ENCODE measurements at places on chromosomes 6 and 20.

DNA sequence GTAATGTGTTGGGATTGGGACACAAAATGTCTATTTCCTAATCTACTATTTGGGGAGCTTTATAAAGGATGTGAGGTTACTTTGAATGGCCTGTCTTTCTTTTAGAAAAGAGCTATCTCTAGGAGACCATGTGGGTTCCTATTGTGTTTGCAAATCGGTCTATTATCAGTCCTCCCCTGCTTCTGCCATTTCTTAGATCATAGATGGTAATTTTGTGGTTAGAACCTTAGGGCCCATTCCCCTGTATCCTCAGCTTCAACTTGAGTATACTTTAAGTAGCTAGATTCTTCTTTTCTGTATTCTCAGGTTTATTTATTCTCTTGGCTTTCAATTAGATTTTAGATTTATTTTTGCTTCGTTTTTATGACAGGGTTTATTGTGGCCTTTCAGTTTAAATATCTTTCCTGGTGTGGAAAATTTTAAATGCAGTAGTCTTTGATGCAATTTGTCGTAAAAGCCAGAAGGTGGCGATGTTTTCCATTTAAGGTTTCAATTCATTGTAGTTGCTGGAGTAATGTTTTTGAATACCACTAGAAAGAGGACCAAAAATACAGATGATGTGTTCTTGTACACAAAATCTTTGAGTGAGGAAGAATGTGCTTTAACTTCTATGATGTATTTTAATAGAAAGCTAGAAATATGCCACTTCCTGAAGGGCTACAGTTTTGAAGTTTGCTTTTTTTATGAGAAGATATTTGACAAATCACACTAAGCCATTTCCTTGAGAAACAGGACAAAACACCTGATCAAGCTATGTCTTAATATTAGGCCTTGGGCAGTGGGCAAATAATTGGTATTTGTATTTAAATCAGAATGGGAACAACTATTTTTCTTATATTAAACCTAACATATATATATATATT lies 20.3 kb downstream of the TBPL1 start:
- peak; percentile 63 for DNase-seq

DNA sequence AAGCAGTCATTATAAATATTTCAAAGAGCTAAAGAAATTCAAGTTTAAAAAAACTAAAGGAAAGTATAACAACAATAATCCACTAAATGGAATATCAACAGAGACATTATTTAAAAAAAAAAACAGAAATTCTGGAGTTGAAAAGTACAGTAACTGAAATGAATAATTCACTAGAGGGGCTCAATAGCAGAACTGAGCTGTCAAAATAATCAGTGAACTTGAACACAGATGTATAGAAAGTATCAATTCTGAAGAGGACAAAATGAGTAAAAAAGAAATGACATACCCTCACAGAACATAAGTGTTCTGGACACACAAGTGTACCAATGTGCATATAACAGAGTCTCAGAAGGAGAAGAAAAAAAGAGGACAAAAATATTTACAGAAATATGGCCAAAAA lies 191.6 kb upstream of the RUNX2 start:
- DNase-seq: no peak

DNA sequence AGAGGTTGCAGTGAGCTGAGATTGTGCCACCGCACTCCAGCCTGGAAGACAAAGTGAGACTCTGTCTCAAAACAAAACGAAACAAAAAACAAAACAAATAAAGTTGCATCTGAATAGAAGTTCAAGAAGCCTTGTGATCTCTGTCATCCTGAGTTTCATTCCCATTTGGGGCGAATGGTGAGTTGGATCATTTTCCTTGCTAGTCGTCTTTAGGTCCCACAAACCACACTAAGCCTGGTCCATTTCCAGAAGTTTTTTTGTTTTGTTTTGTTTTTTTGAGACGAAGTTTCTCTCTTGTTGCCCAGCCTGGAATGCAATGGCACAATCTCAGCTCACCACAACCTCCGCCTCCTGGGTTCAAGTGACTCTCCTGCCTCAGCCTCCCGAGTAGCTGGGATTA lies 33.8 kb downstream of the ZNF217 start:
- no peak for DNase-seq

DNA sequence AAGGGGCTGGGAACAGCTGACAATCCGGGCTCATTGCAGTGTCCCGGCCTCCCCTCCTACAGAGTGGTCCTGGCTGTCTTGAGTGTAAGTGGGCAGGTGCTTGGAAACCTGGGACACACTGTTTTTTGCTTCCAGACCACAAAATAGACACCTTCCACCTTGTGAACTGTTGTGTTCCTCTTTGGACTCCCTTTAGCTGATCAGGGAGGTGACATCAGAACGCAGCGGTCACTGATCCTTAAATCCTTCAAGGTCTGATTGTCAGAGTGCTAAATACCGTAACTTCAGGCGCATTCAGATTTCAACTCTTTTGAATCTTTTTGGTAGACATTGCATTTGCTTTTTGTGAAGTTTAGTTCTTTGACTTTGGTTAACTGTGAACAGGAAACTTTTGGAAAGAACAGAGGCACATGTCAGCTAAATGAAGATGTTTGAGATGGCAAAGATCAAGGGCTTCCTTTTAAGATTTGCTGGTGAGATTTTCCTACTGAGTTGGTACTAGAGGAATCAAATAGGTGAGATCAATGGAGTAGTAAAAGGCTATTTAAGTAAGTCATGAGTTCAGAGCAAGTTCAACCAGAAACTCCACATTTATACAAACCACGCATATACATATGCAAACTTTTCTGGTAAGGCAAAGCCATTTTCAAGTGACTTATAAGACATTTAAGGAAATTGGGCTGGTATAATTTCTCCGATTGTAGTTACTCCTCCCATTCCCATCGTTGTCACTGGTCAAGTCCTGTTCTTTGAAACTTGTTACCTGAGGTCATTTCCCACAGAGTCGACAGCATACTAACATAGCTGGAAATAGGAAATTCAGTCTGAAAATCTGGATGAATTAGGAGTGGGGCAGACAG lies 6.3 kb downstream of the PPP1R3G start:
- peak; percentile 62 for DNase-seq

GRCh38 chr20:13125486-13125885 lies 95.6 kb upstream of the ISM1 start:
- no peak for DNase-seq

DNA sequence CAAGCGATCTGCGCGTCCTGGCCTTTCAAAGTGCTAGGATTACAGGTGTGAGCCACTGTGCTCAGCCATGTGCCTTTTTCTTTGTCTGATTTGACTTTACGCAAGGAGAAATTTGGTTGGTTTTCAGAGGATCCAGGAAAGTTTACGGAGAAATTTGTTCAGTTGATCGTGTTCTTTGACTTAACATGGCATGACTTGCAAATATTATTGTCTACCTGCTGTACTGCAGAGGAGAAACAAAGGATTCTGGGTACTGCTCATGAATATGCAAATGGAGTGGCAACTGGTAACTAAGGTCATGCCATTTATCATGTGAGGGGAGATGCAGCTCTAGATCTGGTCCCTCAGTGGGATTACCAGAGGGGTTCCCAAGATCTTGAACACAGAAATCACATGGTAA lies 68.8 kb upstream of the CHD6 start:
- no peak for DNase-seq

DNA sequence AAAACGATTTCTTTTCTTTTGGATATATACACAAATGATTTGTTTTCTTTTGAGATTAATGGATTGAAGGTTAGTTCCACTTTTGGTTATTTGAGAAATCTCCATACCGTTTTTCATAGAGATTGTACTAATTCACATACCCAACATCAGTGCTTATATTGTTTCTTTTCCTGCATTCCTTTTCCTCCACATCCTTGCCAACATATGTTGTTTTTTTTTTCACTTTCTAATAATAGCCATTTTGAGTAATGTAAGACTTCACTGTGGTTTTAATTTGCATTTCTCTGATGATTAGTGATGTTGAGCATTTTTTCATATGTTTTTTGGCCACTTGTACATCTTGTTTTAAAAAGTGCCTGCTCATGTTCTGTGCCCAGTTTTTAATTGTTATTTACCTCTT lies 846.4 kb upstream of the EYS start:
- DNase-seq: no peak

DNA sequence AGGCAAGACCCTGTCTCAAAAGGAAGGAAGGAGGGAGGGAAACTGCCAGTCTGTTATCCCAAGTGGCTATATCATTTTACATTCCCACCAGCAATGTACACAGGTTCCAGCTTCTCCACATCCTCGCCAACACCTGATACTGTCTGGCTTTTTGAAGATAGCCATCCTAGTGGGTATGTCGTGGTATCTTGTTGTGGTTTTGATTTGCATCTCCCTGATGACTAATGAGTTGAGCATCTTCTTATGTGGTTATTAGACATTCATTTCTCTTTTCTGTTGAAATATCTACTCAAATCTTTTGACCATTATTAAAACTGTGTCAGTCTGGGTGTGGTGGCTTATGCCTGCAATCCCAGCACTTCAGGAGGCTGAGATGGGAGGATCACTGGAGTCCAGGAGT lies 47.9 kb upstream of the ARID1B start:
- no peak for DNase-seq

DNA sequence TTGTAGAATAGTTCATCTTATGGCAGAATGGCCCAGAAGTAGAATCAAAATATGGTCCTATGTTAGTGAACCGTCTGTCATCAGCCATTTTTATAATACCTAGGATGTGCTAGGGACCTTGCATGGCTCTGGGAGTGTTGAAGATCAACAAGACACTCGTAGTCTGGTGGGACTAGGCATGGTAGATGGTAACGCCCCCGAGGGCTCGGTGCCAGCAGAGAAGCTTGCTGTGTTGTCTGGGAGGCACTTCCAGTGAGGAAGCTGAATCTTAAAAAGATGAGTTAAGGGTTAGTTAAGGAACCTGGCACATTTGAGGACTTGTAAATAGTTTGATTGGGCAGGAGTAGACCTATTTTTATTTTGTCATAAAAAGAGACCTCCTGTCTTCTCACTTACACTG lies 82.4 kb downstream of the MAP3K4 start:
- no peak for DNase-seq

DNA sequence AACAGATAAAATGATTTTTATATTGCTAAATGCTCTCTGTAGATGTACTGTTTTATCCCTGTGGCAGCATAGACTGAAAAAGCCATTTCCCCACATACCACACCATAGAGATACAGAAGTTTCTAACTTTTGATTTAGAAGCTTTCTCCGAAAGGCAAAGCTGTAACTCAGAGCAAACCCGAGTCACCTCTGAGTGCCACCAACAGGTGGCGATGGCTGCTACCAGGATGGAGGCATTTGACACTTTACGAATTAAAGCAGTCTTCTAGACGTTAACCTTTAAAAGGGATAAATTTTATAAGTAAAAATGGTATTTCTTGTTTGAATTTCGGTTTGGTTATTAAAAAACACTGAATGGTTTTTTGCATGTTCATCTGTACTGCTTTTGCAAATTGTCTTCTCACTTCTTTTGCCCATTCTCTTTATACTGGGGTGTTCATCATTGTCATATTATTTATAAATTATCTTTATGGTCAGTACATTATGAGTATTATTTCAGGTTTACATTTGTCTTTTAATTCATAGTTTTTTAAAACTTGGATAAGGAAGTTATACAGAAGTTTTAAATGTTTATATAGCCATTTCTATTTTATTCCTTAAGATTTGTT lies 201.0 kb upstream of the CEP162 start:
- peak; percentile 35 for DNase-seq

DNA sequence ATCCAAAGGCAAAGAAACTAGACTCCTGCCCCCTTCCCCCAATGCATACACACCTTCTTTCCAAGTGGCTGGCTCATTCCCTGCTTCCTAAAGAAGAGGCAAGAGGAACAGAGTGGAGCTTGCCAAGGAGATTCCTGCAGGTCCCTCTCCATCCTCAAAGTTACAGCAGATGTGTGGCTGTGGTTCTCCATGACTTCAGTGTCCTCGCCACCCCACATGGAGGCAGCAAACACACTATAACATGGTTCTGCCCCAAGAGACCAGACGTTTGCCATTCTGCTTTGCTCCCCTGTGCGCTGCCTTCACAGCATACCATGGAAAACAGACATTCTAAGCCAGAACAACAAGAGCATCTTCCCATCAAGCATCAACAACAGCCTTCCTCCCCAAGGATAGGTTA lies 84.4 kb downstream of the BACH2 start:
- DNase-seq: no peak

GRCh38 chr20:18056174-18057100 lies 1.3 kb downstream of the OVOL2 start:
- no peak for DNase-seq

- DNase-seq: no peak
Measured at GRCh38 chr6:11740875-11741274, 37.7 kb downstream of the ADTRP start.

- no peak for DNase-seq
Measured at GRCh38 chr6:132400883-132401617, at the start of gene MOXD1. Gene MOXD1, minus strand, starts transcription at chr6:132401475. Its CDS starts 49 bp downstream, at chr6:132401426.

- DNase-seq: no peak
Measured at GRCh38 chr20:33650111-33650752, 11.9 kb upstream of the C20orf144 start.

- no peak for DNase-seq
Measured at GRCh38 chr6:111997853-111998208, 56.1 kb upstream of the CCN6 start.

DNA sequence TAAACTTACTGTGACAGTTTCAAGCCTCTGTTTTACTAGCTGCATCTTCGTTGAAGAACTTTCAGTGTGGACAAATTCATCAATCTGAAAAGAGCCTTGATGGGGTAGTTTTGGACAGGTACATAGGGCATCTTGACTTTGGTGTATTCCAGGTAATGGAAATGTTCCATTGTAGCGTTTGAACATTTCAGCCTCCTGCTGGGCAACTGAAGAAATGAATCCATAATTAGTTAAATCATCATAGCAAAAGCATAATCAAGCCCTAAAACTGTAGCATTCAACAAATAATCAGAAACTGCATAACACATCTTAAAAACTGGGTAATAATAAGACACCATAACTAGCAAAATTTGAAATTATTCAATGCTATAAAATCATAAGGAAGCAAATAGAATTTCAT lies 86.2 kb downstream of the AHI1 start:
- peak; percentile 36 for DNase-seq

GRCh38 chr6:48973491-48973890 lies 489.6 kb downstream of the MMUT start:
- DNase-seq: no peak

- no peak for DNase-seq
Measured at GRCh38 chr20:57656252-57656820, 36.1 kb upstream of the ZBP1 start.

DNA sequence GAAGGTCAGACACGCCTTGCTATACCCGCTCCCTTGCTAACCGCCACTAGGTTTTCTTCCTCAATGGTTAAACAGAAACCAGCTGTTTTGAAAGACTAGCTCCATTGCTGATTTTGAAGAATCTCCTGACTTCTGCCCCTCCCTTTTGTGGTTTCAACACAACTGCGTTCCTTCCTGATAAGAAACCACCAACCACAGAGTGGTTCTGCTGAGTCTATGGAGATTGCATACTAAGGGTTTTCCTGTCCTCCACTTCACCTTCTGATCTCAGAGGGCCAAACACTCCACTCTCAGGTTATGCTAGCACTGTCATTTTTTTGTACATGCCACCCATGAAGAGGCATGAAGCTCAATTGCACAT lies 207.9 kb downstream of the MYLK4 start:
- peak; percentile 100 for DNase-seq

GRCh38 chr6:7237653-7238188 lies 75.3 kb downstream of the SSR1 start:
- DNase-seq: no peak
